Hippocampal formation (tissue), 2 donors: ENCODE measurements at places on chromosomes 4 and X.

DNA sequence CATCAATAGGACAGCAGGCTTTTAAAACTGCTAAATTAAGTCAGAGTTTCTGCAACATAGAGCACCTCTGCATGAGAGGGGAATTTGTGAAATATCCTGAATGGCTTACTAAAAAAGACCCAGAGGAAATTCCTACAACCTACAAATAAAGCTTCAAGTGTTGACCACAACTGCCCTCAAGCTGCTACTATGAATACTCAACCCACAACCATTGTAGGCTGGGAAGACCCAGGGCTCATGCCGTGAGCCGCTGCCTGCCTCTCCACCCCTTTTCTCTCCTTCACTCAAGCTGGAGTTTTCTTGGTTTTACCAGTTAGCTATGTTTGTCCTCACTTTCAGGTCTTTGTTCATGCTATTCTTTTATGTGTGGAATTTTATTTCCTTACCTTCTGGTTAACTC, 151.6 kb downstream of the EMCN start:
- no peak for DNase-seq

DNA sequence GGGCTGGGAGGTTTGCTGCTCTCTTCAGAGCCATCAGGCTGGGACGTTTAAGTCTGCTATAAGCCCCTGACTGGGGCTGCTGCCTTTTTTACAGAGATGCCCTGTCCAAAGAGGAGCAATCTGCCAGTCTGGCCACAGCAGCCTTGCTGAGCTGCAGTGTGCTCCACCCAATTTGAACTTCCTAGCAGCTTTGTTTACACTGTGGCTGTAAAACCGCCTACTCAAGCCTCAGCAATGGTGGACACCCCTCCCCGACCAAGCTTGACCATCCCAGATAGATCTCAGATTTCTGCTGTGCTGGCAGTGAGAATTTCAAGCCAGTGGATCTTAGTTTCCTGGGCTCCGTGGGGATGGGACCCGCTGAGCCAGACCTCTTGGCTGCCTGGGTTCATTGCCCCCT, 40.7 kb downstream of the SPATA18 start:
- no peak for DNase-seq

DNA sequence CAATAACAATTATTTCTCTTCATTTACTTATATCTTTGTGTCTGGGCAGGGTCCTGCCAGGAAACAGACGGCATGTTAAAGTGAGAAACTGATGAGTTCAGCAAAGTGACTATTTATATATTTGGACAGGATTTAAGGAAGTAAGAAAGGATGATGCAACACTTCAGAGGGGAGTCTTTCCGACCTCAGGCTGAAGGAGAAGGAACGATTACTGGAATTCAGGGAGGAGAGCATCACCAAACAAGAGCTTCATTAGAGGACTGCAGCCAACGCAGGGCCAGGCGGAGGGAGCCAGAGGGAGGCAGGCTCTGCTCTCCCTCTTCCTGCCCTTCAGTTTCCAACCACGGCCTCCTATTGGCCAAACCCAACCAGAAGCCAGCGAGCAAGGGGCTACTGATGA, 1.5 kb upstream of the TLR7 start:
- no peak for DNase-seq

DNA sequence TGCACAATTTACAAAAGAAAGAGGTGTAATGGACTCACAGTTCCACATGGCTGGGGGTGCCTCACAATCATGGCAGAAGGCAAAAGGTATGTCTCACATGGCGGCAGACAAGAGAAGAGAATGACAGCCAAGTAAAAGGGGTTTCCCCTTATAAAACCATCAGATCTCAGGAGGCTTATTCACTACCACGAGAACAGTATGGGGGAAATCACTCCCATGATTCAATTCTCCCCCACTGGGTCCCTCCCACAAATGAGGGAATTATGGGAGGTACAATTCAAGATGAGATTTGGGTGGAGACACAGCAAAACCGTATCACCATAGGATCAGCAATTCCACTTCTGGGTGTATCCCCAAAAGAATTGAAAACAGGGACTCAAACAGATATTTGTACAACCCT, 97.5 kb upstream of the STX18 start:
- DNase-seq: no peak
